ENCODE measurements at places on chromosomes 2 and 18. TPM values are rescaled to one million over a fixed set of nuclear protein-coding genes. Genes with fewer than 3 reads are reported as not detected.

Gene KCNG2
- 0.51 TPM for total RNA-seq

Gene TTC27
- total RNA-seq, result 21.6 TPM

Gene MC4R
- total RNA-seq, result not detected

GRCh38 chr18:35159782-35160181, 81.1 kb upstream of the ZNF397 start:
- DNase-seq, result peak; percentile 38

Data from dermis blood vessel endothelial cell (primary cell).